ENCODE measurements at places on chromosomes 1 and 21. TPM values are rescaled to one million over a fixed set of nuclear protein-coding genes. Genes with fewer than 3 reads are reported as not detected.
A peak's percentile ranks its signal among the peaks of the same experiment; 100 is the strongest.

- DNase-seq, result no peak
Measured at GRCh38 chr1:5757187-5757805, 234.9 kb downstream of the NPHP4 start.

GRCh38 chr1:84933011-84933611 is 40.1 kb upstream of the LPAR3 start:
- DNase-seq, result no peak

The VSIG8 gene
- total RNA-seq, result not detected

- no peak for DNase-seq
Measured at GRCh38 chr21:39533545-39534380, 79.0 kb upstream of the B3GALT5 start.

The IL12RB2 gene
- total RNA-seq, result not detected

DNA sequence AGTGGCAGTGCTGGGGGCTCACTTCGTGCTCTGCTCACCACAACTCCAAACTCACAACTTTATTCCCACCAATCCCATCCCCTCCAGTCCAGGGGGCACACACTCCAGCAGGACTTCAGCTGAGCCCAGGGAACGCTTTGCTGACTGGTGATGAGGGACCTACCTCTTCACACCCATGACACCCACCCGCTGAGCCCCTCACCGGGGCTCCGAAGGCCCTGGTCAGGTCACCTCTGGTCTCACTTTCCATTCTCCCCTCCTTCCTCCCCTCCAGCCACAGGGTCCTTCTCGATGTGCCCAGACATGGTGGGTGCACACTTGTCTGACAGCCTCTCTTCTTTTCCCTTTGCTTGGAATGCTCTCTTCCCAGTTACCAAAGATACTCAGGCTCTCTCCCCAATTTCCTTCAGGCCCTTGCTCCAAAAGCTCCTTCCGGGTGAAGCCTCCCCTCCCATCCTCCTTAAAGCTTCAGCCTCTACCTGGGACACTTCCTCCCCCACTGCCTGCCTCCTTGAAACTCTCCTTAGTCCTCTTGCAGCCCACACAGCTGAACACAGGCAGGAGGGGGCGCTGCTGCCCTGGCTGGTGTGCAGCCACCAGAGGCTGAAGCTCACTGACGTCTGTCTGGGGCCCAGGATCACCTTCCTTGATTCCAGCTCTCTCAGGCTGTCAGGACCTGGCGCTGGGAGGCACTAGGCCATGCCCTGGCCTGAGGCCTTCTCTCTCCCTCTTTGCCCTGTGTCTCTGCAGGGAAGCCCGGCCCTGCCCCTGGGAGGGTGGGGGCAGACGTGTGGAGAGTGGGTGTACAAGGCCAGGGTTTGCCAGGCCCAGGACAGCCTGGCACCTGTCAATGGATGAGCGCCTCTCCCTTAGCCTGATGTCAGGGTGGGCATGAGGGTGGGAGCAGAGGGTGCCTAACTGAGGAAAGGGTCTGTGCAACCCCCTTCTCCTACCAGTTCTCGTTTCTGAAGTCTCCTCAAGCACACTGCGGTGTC is 1.6 kb downstream of the KCNE1 start:
- DNase-seq, result peak; percentile 18

DNA sequence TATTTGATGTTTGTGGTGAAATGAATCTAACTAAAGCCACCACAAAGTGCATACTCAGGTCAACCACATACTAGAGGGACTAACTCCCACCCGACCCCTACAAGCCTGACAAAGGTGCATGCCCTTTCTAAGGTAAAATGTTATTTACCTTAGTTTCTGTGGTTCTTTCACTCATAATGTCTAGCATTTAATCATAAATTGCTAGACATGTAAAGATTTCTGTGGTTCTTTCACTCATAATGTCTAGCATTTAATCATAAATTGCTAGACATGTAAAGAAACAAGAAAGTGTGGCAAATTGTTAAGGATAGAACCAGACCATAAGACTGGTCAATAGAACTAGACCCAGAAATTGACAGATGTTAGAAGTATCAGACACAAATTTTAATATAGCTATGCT is 193.0 kb upstream of the PBX1 start:
- no peak for DNase-seq

DNA sequence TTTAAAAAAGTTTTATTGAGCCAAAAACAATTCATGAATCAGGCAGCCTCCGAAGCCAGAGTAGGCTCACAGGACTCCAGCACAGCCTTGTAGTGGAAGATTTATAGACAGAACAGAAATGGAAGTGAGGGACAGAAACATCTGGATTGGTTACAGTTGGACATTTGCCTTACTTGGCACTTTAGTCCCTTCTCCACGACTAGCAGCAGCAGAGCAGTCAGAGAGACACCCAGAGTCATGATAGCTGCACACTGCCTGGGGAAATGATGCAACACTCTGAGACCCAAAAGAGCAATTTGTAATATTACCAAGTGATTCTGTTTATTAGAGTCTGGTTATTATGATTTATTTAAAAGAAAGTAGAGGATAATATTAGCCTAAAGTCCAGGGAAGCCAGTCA is 72.2 kb upstream of the KRTAP11-1 start:
- no peak for DNase-seq

DNA sequence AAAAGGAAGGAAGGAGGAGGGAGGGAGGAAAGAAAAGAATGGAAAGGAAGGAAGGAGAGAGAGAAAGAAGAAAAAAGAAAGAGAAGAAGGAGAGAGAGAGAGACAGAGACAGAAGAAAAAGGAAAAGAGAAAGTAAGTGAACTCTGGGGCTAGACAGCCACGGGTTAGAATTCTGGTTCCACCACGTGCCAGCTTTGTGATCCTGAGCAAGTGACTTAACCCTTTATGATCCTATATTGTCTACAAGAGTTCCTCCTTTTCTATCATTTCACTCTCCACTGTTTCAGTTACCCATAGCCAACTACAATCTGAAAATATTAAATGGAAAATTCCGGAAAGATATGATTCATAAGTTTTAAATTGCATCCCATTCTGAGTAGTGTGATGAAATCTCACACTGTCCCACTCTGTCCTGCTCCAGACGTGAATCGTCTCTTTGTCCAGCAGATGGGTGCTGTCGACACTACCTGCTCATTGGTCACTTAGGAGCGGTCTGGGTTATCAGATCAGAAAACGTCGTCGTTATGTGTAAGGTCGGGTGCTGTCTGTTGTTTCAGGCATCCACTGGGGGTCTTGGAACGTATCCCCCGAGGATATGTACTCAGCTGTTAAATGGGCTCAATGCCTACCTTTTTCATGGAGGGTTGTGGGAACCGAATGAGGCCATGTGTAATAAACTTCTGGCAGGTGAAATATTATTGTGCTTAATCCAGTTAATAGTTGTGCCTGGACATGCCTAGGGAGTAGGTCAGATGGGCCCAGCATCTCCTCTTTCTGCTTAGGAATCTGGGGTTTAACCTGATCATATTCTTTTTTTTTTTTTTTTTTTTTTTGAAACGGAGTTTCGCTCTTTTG is 19.1 kb downstream of the TMEM51 start:
- DNase-seq, result no peak

The CELF3 gene
- total RNA-seq, result not detected

- DNase-seq, result no peak
Measured at GRCh38 chr1:33190701-33191100, 8.9 kb upstream of the TRIM62 start.

DNA sequence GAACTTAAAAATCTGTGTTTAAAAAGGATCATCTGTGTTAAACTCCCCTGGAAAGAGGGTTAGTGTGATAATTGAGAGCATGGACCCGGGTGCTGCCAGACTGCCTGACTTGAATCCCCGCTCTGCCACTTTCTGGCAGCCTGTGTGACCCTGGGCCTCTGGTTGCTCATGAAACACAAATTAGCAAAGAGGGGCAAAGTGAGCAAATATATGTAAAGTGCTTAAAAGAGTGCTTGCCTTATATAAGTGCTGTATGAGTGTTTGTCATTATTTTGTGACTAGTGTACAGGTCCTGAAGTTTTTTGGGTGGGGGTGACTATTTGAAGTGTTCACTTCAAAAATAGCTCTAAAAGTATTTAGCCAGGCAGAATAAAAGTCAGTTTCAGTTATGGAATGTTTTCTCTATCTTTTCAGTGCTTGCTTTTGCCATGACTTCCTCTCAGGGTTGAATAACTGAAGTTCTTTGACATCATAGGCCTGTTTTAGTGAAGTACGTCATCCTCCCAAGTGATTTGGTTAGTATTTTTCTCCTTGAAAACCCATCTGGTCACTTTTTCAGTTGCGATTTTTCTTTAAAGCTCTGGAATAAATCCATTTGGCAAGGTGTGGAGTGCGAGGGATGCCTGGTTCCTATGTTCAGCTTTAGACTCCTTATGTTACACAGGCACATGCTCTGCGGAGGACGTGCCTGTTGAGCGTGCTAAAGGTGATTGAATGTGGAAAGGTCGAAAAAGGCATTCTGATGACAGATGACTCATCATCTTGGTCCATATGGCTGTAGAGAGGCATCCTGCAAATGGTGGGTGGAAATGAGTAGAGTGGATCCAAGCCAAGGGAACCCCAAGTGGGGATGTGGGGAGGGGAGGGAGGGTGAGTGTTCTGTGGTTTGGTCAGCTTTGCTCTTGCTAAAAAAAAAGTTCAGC is 47.8 kb downstream of the AK4 start:
- peak; percentile 73 for DNase-seq

DNA sequence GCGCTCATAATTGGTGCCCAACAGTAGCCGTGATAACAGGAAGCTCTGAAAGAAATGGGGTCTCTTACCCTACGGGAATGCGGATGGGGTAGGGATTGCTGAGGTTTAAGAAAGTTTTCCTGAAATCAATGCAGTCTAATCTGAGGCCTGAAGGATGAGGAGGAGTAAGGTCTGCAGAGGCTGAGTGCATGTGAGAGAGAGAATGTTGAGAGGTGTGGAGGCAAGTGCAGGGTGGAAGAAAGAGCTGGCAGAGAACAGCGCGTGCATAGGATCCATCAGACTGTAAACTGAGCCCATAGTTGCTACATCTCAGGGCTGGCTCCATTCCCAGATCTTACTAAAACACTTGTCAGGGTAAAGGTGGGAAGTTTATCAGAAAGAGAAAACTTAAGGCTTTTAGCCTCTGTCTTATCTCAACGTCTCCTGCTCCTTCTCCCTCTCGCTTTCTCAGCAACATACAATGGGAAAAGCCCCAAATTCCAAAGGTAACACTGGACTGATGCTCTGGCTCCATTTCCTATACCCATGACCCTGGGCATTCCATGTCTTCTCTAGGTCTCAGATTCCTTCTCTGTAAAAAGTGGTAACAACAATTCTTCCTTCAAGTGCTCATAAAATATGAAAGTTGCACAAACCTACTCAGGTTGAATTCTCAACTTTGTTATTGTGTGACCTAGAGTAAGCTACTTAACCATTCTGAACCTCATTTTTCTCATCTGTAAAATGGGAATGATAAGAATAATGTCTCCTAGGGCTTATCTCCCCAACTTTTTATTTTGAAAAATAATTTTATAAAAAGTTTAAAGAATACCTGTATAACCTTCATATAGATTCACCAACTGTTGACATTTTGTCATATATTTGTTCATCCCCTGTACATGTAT is 75.2 kb downstream of the SH3GLB1 start:
- no peak for DNase-seq

The TEDDM1 gene
- total RNA-seq, result not detected

The SPRR2F gene
- total RNA-seq, result not detected

- DNase-seq, result no peak
Measured at GRCh38 chr1:243438146-243438545, 182.3 kb downstream of the SDCCAG8 start.

GRCh38 chr21:44540741-44541288 is 820 bp upstream of the KRTAP10-1 start:
- no peak for DNase-seq

Measured in G401 (cell line).